Fibroblast of skin of scalp (primary cell): ENCODE measurements at places on chromosomes 1 and 21.

DNA sequence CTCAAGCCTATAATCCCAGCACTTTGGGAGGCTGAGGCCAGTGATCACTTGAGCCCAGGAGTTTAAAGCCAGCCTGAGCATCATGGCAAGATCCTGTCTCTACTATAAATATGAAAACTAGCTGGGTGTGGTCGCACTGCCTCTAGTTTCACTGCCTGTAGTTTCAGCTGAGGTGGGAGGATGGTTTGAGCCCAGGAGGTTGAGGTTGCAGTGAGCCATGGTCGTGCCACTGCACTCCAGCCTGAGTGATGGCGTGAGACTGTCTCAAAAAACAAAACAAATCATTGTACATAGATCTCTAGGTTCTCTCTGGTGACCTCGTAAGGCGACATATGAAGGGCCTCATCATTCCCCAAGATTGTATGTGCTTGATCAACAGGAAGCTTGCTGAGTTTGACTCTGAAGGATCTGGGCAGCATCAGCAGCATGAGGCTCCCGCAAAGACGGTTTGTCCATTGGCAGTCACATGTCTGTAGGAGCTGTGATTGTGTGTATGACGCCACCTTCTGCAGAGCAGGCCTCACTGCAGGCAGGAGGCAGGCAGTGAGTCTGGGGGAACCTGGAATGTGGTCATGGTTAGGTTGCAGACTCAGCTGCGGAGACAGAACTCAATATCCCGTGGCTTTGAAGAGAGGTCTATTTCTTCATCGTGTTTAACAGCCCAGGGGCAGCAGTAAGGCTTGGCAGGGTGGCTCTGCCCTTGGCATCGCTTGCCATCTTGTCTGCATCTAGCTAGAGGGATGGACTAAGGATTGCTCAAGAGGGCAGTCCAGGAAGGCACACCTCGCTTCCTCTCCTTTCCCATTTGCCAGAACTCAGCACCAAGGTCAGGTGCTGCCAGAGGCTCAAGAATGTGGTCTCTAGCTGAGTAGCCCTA, 14.0 kb downstream of the ATP5PO start:
- peak; percentile 80 for DNase-seq

GRCh38 chr1:1569341-1569740, 5.3 kb downstream of the SSU72 start:
- DNase-seq, result no peak

DNA sequence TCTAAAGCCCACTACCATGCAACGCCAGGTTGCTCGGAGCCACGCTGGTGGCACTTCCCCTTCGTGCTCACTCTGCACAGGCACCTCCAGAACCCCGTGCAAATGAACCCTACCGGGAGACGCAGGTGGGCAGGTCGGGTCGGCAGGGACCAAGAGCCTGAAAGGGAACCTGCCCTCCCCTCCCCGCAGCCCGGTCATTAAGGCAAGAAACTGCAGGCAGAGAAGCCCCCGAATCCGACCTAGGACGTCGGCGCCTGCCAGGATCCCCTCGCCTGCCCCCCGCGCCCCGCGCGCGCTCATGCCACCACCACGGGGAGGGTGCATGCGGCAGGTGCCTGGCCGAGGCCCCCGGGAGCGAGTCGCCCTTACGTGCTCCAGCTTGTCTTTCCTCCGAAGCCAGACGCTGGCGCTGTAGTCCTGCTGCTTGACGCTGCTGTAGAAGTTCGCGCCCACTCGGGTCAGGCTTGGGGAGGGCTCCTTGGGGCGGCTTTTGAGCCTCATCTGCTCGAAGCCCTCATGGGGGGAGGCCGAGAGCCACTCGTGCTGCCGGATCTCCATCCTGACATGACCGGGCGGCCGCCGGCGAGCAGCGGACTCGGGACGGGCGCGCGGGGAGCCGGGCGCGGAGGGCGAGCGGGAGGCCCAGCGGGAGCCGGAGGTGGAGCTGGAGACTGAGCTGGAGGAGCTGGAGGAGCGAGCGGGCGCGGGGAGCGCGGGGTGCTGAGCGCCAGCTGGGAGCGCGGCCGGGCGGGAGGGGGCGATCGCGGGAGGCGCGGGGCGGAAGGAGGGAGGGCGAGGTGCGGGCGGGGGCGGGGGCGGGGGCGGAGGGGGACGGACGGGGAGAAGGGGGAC, 552 bp downstream of the PLD5 start:
- DNase-seq, result peak; percentile 11

DNA sequence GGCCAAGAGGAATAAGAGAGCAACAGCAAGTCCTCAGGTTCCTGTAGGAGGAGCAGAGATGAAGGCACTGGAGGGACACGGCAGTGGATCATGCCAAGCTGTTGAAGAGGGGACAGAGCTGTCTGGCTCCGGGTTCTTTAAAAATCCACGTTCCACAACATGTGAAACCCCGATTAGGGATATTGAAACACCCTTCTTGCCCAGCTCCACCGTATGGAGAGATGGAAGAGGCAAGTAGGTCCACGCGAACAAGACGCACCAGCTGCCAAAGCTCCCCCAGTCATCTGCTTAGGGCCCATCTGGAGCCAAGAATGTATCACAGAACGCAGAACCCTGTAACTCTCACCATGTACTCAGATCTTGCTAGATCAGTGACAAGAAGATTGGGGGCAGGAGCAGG, 3.9 kb downstream of the C1orf198 start:
- DNase-seq, result no peak
